ENCODE measurements at places on chromosomes 7 and 10.

DNA sequence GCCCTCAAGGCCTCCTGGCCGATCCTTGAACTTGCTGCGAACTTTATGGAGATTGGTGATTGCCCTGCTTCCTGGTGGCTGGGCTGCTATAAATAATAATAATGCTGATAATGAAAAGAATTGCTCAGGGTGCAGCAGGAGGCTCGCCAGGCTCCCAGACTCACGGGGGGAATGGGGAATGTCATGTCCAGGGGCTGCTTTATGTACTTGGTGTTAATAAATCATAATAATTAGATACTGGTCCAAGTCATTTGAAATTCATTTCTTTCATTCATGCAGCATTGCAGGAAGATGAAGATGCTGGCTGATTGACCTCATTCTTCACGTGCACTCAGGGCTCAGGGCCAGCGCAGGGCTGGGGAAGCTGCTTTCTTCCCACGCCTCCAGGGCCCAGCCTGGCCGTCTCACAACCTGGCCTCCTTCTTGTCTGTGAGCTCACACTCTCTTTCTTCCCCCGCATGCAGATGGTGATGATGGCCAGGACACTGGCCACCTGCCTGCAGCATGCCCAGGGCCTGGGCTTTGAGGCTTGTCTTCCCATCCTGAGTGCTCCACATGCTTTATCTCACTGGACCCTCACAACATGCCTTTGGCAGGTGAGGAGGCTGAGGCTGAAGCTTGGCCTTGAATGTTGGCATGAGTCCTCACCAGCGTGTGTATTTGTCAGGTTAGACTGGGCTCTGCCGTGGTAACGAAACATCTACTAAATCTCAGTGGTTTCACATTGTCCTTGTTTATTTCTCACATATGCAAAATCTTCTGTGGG is 138.4 kb upstream of the TNS3 start:
- DNase-seq, result no peak

DNA sequence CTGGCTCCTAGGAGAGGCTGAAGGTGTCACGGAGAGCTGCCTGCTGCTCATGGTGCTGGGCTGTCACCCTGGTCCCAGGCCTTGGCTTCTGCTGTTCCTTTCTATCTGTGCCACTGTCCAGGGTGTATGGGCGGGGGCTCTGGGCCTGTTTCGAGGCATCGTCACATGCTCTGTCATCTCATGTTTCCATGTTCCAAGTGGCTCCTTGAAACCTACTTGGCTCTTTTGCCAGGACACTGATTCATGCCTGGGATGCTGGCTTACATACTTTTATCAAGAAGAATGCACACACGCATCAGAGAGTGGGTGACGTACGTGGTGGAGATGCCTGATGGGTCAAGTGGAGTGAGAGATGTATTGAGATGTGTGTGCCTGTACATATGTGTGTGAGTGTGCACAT is 50.9 kb downstream of the ADCY1 start:
- DNase-seq, result no peak

GRCh38 chr10:110837418-110838171 is 34.1 kb upstream of the PDCD4 start:
- DNase-seq, result no peak

- DNase-seq, result no peak
Observed at GRCh38 chr10:126933116-126933515, 27.9 kb downstream of the DOCK1 start.

DNA sequence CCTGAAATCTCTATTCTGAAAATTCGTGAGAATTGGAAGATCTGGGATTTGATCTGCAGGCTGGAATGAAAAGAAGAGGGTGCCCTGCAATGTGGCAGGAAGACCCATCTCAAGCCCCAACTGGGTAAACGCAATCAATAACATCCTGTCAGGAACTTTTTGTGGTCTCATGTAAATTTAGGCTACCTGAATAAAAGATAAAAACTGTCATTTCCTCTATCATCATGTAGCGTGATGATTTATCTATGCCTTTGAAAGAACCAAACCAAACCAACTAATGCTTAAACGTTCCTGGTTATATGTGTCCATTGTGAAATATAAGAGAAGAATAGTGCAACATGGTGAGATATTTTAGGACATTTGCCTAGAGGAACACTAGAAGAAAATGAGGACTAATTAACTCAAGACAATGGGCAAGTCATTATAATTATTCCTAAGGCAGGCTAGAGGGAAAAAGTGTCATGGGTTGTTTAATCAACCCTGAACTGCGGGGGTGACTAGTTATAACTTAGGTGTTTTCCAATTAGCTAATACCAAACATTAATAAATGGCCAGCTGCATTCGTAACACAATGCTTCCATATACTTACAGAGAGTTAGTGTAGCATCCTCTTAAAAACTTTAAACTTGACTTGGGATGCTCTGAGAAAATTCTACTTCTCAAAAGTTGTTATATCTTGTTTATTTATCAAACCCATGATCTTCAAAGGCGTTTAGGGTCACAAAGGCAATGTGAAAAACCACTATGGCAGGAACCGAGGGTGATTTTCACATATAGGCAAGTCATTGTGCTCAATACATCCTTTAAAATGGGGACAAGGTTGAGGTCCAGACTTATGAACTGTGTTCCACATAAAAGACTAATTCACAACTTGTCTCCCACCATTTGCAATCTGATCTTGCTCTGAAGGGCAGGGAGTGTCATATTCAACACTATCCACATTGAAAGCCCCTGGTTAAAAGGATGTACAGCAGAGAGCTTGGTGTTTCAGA is 48.6 kb upstream of the ADO start:
- DNase-seq, result no peak

DNA sequence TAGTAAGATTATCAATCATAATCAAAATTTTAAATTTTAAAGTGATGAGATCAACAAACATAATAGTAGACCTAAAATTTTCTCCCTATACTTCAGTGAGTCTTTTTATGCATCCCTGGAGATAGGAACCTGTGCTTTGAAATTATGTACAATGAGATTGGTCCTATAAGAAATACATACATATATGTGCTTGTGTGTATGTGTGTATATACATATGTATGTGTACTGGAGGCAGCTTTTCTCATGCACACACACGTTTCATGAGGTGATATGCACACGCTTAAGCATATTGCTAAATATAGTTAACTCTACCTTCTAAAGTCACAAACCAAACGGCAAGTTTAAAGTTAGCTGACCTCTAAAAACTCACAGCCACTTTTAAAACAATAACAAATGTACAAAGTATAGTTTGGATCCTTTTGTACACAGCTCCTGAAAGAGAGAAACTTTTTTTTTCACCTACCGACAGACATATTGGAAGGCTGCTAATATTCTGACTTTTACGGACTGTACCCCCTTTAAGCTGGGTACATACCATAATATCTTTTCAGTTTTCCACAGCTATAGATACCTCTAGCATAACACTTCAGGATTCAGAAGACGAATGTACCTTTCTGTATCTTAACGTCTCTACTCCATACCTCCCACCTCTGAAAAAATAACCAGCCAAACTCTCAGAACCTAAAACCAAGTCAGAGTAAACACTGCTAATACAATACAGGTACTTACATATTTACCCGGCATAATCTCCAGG is 3.3 kb downstream of the ITGB1 start:
- no peak for DNase-seq

GRCh38 chr7:121105262-121105661 is 116.8 kb downstream of the CPED1 start:
- no peak for DNase-seq

GRCh38 chr10:70512149-70512639 is 33.6 kb downstream of the PALD1 start:
- no peak for DNase-seq

- no peak for DNase-seq
Observed at GRCh38 chr7:22082553-22082885, 136.8 kb upstream of the CDCA7L start.

DNA sequence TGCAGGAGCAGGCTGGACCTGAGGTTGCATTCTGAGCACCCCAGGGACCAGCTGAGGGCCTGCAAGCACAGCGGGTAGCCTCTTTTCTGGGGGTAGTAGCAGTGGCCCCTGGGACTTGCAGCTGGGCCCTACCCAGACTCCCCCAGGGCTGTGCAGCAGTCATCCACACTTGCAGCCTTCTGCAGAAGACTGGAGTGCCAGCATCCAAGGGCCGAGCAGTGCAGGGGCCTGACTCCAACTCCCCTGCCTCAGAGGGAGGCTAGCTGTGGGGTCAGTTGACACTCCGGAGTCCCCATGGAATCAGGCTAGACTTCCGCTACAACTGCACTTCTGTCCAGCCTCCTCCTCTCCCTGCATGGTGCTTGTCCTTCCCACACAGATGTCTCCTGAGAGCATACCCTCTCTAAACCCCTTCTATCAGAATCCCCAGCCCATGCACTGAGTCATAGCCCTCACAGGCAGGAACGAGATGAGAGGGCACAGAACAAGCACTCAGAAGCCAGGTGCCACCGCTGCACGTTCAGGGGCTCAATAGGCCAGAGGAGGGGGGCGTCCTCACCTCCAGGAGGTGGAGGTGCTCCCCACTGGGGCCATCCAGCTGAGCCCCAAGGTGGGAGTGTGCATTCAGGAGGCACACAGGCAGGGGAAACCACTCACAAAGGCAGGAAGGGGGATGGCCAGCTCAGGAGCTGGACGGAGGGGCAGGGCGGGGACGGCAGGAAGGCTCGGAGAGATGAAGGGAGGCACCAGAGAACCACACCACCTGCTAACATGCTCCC is 7.5 kb downstream of the RASGEF1A start:
- no peak for DNase-seq

GRCh38 chr7:7688310-7688709 is 30.1 kb downstream of the RPA3 start:
- no peak for DNase-seq
